Left lung (tissue), 14 donors: ENCODE measurements at places on chromosomes 5 and 9. TPM values are rescaled to one million over a fixed set of nuclear protein-coding genes. Genes with fewer than 3 reads are reported as not detected.

- no peak for DNase-seq
Measured at GRCh38 chr9:27572061-27572460, 1.2 kb downstream of the C9orf72 start.

DNA sequence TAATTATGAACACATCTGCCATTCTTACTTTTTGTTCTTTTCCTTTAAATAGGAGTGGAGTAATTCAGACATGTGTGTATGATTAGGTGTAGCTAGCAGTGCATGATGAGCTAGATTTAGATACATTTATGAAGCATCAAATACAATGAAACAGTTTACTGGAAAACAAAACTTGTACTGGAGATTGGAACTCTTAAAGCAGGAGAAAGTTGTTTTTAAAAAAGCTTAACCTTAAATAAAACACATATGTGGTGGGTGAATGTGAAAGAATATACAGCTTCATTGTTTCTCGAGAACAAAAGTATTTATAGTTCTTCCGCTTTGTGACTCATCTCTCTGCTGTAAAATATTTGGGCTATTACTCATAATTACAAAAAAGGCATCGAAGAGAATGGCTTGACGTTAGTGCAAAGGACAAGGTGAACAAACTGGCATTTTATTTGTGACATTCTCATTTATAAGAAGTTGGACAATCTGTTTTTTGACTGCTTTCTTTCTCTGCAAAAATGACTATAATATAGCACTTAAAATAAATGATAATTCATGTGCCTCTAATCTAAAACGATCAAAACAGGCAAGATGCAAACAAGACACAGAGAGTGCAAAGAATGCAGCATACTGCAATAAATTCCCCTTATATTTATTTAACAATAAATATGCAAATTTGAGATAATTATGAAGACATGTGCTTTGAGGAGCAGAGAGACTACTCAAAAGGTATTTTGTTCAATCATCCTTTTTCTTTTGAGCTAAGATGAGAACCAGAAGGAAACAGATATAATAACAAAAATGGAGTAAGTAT lies 478.8 kb downstream of the CETN3 start:
- no peak for DNase-seq

DNA sequence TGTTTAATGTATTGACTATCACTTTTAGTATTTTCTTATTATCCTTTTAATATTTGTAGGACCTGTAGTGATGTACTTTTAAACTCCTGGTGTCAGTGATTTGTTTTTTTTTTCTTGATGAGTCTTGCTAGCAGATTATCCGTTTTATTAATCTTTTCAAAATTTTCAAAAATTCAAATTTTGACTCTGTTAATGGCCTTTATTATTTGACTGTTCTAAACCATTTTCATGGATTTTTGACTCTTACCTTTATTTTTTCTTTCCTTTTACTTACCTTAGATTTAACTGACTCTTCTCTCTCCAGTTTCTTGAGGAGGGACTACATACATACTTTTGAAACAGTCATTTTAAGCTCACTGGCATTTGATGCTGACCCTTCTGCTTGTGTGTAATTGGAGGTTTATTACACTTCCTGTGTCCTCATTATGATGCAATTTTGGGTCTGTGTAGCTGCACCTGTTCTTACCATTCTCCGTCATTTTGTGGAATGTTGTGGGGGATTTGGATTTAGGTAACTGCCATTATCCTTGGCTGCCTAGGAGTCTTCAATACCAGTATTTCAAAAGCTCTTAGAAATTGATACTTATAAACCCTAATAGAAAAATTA lies 32.0 kb upstream of the EXOC3 start:
- no peak for DNase-seq

GRCh38 chr9:72749276-72749675 lies 203.6 kb downstream of the ALDH1A1 start:
- no peak for DNase-seq

DNA sequence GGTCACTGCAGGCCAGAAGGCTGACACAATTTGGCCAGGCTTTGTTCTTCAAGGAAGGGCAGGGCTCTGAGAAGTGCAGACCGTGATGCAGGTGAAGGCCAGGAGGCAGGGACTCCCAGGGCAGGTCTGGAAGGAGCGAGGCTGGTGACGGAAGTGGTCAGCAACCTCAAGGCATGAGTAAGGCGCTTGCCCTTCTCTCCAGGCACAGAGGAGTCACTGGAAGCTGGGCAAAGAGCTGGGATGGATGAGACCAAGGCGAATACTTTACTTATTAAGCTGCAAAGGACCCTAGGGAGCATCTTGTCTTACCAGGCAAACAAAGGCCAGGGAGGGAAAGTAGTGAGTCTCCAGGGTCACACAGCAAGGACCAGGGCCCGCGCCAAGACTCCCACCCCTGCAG lies 18.6 kb downstream of the IRF1 start:
- DNase-seq = no peak

The CCDC183 gene
- polyA plus RNA-seq = 10.3 TPM

The CER1 gene
- 0.31 TPM for polyA plus RNA-seq

The LCN12 gene
- 11.8 TPM for polyA plus RNA-seq

The STKLD1 gene
- polyA plus RNA-seq = 6.1 TPM
